ENCODE measurements at places on chromosomes 16 and 17.

DNA sequence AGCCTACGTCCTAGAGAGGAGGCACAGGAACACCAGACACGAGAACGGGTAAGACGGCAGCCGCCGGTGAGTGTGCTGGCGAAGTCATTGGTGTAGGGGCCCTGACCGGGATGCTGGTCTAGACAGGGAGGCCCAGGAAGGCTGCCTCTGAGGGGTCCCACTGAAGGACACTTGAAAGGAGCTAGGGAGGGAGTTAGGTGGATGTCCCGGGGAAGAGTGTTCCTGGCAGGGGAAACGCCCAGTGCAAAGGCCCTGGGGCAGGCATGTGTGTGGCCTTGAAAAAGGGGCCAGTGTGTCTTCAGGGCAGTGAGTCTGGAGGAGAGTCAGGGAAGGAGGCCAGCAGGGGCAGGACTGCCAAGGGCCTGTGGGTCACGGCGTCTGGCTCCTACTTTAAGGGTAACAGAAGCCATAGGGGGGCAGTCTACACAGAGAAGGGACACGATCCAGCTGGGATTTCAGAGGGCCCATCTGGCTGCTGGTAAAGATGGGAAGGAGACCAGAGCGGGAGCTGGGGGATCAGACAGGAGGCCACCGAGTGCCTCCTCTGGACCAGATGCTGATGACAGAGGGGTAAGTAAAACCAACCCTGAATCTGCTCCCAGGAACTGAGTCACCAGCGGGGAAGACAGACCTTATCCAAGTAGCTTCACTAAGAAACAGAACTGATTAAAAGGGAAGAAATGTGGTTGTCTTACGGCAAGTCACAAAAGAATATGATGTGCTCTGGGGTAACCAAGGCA is 115.9 kb downstream of the LITAF start:
- DNase-seq: no peak

- no peak for DNase-seq
These were observed 41.0 kb downstream of the STAT5A start for GRCh38 chr17:42329025-42329976.

DNA sequence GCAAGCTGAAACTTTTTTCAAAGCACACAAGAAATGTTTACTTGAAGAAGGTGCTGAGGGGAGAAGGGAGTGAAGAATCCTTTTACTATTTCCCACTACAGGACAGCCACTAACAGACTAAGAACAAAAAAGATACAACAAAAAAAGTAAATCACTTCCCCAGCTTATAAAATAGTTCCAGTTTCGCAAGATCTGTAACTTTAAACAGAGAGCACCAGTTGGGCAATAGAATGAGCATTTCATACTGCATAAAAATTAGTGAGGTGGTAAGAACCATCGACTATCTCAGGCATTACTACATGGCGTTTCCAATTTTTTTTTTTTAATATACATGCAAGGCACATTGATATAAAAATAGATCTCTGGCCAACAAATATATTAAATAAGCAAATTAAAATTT is 11.1 kb downstream of the CRYBA1 start:
- DNase-seq: no peak

- peak; percentile 70 for DNase-seq
These were observed at the start of gene SPNS2 for GRCh38 chr17:4498461-4499397. Gene SPNS2 (plus strand): TSS chr17:4498881. CDS start chr17:4499048, 167 bp downstream.

DNA sequence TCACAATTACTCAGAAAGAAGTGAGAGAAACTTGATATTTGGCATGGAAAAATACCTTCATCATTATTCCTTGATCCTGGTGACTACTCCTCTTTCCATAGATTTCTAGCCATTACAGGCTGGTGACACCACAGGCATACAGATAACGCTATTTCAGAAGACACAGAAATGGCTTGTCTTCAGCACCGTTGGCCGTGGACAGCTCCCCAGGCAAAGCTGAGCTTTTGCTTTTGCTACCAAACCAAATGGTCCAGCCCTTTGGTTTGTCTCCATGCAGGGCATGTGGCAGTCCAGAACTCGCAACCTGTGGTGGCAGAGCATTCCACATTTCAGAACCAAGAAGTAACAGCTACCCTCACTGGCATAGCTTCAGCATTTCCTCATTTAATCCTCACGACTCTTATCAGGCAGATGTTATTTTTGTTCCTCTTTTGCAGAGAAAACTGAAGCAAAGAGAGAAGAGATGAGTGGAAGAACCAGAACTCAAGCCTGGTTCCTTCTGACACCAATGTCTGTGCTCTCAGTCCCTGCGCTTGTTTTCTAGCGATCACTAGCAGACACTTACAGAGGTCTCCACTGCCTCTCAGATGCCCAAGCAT is 55.5 kb downstream of the HS3ST4 start:
- no peak for DNase-seq

- no peak for DNase-seq
These were observed 252.1 kb upstream of the N4BP1 start for GRCh38 chr16:48862087-48862532.

DNA sequence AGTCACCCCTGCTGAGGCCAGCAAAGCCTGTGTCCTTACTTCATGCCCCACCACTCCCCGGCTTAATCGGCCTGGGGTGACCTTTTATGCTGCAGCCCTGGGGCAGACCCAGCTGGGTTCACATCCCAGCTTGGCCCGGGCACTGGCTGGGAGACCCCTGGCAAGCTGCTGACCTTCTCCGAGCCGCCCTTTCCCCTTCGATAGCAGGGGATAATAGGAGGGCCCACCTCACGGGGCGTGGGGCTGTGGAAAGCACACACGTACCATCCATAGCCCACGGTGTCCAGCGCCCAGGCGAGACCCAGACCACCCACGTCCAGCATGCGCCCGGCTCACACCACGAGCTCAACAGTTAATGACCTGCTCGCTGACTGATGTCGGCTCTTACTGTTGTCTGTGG is 26.8 kb downstream of the TBC1D16 start:
- DNase-seq: no peak

DNA sequence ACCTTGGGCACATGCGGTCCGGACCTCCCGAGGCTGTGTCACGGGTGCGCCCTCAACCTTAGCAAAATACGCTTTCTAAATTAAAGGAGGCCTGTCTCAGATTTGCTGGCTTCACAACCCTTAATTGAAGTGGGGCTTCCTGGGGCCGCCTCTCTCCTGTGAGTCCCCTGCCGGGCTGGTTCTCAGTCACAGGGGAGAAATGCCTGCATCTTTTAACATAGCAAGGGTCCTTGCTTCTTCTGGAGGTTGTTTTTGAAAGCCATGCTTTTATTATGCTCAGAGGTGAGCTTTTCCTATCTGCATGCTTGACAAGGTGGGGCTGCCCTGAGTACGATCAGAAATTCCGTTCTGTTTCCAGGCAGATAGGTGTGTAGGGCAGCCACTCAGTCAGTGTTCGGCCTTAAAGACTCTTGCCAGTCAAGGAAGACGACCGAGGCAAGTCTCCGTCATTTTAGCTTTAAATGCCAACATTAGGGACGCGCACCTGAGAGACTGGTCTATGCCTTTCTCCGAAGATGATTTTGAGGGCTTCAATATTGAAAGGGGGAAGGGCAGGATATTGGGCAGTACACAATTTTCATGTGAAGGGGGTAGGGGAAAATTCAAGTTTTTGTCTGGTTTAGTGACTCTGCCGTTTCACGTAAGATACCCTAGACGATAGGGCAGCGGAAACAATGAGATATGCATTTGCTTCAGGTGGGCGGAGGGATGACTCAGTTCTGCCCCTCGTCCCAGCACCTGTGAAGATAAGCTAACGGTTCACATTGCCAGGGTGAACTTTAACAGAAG is 5.5 kb upstream of the SLC7A5 start:
- peak; percentile 88 for DNase-seq

DNA sequence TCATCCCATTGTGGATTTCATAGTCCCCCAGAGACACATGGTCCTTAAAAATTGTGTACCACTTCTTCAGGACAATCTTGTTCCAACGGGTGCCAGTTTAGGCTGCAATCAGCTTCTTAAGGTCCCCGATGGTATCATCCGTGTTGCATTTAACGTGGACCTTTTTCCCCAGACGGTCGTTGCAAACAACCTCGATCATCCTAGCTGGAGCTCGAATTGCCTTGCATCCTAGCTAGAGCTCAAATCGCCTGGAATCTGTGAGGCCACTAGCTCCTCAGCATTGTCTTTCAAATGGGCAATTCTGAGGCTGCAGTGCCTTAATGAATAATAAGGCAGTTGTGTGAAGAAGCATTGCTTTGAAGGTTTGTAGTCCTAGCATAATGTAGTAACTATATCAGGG is 37.7 kb upstream of the RHBDL3 start:
- no peak for DNase-seq

- no peak for DNase-seq
These were observed 37.7 kb upstream of the ALDH3A2 start for GRCh38 chr17:19610879-19611278.

GRCh38 chr16:77724174-77724573 is 1.9 kb downstream of the NUDT7 start:
- no peak for DNase-seq

- no peak for DNase-seq
These were observed 40.7 kb downstream of the CCDC182 start for GRCh38 chr17:57704448-57704847.

DNA sequence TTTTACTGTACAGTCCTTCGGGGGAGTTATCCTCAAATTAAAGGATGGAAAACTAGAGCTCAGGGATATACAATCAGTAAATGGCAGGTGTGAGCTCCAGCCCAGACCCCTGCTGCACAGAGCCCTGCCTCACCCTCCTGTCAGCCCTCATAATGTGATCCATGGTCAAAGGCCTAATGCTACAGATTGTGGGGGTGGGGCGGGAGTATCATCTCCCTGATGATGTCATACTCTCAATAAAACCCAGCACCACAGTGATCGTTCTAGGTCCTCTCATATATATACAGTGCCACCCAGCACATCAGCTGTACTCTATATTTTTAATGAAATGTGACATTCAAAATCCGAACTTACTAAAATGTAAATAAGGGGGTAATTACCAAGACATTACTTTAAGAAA is 61.5 kb downstream of the SLC39A11 start:
- DNase-seq: no peak

DNA sequence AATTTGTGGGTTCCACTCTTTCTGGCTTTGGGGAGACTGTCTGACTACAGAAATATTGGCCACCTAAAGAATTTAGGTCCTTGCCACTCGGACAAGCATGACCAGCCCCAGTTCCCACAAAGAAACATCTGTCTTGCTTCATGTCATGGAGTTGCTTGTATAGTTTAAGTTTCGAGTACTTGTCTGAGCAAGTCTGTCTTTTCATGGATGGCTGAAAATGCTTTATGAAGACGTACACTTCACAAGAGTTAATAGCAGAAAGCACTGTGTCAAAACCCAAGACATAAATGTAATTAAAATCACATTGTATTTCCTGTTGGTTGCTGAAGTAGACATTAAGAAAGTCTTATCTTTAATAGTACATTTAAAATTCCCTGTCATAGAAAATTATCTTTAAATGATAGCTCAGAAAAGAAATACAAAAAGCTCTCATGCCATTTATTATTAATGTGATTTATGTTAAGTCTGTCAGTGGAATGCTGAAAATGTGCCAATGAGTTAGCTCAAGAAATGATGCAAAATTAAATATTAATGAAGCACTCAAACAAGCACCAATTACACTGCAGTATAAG is 29.8 kb upstream of the XYLT2 start:
- no peak for DNase-seq

DNA sequence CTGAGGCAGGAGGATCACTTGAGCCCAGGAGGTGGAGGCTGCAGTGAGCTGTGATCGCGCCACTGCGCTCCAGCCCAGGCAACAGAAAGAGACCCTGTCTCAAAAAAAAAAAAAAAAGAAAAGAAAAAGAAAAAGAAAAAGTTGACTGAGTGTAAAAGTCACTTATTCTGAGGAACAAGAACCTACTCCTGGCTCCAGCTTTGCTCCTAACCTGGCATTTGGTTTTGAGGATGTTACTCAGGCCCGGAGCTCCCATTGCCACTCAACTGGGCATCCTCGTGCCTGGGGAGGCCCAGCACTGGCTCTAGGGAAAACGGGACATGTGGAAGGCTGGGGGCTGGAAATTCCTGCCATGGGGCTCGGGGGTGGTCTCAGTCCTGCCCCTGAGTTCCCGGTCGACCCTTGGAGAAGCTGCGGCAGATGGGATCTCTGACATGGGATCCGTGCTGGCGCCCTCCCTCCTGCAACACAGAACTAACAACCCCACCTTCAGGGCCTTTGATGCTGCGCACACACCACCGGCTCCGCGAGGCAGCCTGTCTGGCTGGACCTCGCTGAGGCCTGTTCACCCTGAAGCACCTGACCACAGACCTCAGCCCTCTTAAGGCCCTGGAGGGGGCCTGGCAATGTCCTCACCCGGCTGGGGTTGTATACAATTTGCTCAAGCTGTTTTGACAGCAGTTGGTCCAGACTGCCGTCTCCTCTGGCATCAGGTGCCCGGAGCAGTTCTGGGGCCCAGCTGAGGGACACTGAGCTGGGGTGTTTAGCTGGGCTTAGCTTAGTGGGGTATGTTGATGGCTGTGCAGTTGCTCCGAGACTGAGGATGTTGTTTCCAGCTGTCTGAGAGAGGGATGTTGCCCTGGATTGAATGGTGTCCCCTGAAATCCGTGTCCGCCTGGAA is 12.3 kb downstream of the CD7 start:
- DNase-seq: no peak

DNA sequence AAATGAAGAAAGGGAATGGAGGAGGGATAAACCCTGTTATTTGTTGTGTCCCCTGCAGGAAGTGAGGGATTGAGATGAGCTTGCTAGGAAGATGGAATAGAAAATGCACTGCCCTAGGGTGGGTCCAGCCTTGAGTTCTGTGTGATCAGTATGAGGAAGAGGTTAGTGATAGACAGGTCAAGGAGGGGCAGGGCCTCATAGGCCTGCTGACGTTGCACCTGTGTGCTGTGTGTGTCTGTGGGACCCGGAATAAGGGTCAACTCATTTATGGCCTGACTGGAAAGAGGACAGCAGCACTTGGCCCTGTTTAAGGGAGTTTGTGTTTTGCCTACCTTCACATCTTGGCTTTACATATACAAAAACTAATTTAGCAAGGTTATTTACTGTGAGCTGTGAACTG is 26.3 kb downstream of the DEF8 start:
- DNase-seq: no peak

DNA sequence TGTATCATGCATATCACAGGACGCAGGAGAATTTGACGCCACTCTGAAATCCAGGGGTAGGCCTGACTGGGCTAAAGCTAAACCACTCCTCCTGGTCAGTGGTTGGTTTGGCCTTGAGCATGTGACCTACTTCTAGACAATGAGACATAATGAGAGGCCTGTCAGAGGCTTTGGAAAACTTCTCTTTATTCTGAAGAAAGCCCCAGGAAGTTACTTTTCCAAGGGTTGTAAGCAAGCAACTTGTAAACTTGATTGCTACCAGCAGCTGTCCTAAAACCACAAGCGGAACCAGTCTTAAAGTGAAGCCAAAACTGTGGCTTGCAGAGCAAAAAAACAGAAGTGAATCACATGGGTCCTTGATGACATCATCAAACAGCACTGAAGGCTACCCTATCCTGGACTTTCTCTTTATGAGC is 138.2 kb upstream of the COX10 start:
- DNase-seq: no peak
